ENCODE measurements at places on chromosomes 6 and 20.

GRCh38 chr6:12507636-12508035, 208.9 kb upstream of the PHACTR1 start:
- no peak for DNase-seq

DNA sequence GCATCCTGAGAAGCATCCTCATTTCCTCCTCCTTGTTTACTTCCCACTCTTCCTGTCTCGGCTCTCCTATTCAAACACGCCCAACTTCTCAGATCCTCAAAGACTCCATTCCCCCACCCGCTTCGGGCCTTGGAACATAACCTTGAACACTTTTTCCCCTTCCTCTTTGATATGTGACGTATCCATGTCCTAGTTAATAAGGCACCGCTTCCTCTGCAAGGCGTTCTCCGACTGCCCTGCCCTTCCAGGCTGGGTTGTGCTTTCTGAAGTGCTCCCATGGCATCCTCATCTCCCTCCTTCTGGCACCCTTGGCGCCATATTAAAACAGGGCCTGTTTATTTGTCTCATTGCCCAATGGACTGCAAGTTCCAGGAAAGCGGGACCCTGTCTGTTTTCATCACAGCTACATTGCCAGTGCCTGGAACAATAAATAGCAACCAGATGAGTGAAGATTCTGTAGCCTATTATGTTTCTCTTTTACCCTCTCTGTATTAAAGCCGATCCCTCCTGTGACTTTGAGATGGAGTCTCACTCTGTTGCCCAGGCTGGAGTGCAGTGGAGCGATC, 115.3 kb upstream of the TRAF3IP2 start:
- no peak for DNase-seq

DNA sequence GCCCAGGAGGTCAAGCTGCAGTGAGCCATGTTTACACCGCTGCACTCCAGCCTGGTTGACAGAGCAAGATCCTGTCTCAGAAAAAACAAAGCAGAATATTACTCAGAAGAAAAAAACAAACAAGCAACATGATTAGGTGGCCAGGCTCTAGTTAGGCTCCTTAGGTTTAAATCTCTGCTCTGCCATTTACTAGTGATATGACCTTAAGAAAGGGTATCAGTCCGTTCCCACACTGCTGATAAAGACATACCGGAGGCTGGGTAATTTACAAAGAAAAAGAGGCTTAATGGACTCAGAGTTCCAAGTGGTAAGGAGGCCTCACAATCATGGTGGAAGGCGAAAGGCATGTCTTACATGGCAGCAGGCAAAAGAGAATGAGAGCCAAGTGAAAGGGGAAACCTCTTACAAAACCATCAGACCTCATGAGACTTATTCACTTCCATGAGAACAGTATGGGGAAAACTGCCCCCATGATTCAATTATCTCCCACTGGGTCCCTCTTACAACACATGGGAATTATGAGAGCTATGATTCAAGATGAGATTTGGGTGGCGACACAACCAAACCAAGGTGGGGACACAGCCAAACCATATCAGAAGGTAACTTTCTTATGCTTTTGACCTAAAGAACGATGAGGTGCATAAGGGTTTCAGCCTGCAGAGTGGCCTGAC, 2.4 kb upstream of the LTV1 start:
- no peak for DNase-seq

- no peak for DNase-seq
These were observed 37.8 kb downstream of the SYNJ2 start for GRCh38 chr6:158019416-158019815.

GRCh38 chr6:74785236-74785635, 420.6 kb downstream of the COL12A1 start:
- no peak for DNase-seq

GRCh38 chr20:380763-381580, 412 bp downstream of the TRIB3 start:
- no peak for DNase-seq

- DNase-seq: no peak
These were observed 2.2 kb downstream of the PSMG4 start for GRCh38 chr6:3260772-3261517.

DNA sequence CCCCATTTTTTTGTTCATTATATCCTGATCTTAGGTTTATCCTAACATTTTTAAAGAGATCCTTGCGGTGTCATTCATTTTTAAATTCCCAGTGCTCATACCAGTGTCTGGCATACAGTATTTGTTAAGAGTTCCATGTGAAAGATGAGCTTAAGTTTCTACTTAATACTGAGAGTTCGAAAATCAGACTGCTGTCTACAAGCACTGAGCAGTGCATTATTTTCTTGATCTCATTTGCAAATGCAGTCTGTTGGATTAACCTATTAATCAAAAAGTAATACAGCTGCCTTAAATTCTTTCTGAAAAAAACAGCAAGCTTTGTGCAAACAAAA, 663 bp downstream of the COQ3 start:
- no peak for DNase-seq

DNA sequence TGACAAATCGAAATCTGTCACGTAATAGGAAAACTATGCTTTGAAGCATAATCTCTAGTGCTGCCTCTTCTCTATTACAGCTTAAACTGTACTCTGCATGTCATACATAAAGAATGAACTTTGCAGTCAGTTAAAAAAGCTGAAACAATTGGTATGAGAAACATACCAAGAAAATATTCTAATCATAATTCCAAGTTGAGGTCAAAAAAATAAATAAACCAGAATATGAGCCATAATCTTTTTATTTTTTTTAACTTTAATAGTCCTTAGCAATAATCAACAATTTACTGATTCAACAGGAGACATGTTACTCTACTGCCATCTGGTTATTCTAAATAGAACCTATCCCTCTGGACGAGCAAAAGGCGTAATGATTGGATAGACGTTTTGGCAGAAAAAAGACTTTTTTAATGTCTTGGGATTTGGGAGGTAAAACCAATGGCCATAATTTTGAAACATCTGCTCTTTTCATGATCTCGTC, 224.4 kb upstream of the FLRT3 start:
- no peak for DNase-seq

DNA sequence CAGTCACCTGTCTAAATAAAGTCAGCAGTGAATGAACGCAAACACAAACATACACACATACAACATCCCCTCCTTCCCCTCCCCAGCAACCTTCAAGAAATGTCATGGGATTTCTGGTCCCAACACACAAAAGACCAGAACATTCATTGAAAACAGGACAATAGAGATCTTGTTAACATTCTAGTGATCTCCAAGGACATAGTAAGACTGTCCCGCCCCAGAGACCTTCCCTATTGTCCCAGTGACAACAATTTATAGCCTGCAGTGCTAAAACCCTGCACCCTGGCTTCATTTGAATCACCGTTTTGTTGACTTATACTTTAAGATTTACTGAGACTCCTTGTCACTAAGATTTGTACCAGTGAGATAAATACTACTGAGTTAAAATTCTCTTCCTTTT, 143.9 kb upstream of the NOX3 start:
- no peak for DNase-seq

- no peak for DNase-seq
These were observed 26.6 kb upstream of the DAAM2 start for GRCh38 chr6:39765508-39766065.

DNA sequence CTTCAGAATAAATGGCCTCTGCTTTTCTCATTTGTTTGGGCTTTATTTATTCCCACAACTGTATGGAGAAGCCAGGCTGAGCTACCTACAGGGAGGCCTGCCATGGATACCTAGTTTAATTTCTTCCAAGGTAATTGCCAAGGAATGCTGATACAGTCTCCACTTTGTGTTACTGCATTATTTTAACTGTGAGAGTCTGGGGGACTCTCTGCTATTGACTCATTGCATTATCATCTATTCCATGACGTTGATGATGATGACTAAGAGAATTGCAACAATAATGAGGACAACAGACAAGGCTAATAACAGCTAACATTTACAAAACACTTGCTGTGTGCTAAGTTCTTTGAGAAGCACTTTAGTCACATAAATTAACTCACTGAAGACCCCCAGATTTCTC, 88.3 kb upstream of the COL21A1 start:
- DNase-seq: no peak

DNA sequence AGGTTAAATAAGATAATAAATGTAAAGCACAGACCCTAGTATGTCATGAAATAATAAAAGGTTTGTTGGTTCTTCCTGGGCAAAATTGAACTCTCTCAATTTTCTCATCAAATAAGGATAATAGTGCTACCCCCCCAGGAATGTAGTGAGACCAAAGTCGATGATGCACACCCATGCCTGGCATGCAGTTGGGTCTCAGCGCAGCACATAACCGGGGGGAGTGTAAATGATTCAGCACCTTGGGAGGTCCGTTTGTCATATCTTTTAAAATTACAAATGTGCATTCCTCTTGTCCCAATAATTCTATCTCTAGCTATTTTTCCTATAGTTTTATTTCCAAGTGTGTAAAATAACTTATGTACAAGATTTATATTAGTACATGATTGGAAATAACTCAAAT, 31.3 kb upstream of the CCDC167 start:
- DNase-seq: no peak

GRCh38 chr6:101879782-101880181, 486.3 kb downstream of the GRIK2 start:
- no peak for DNase-seq

GRCh38 chr6:6925391-6926164, 182.2 kb upstream of the RREB1 start:
- DNase-seq: no peak

GRCh38 chr6:112150363-112150762, 63.0 kb downstream of the FAM229B start:
- DNase-seq: no peak

DNA sequence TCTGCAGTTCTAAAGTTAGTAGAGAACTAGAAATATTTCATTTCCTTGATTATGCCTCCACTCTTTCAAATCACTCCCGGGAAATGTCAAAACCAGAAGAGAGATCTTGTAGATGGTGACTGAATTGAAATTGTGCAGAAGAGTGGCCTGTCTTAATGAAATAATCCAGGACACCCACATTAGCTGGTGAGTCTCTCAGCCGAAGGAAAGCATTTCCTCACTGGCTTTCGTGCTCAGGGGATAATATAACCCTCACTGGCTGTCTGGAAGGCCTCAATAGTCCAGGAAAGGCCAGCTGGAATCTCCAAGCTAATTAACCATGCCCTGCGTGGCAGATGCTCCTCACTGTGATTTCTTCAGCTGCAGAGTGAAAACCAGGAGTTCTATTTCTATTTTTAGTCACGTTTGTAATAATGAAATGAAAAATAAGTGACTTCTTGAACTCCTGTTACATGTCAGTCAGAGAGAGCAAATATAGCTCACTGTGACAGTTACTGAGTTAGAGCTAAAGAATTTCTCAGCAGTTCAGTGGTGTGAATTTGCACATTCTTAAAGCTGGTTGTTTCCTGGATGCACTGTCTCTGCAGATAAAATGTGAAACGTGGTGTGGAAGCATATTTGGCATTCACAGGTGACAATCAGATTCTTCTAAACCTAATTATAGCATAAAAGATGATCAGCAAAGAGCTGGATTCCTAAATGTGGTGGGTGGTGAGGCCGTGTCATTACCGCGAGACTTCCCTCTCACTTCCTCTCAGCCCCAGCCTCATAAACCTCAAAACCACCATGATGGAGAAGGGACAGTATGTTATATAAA, 211.7 kb downstream of the LMBRD1 start:
- no peak for DNase-seq

DNA sequence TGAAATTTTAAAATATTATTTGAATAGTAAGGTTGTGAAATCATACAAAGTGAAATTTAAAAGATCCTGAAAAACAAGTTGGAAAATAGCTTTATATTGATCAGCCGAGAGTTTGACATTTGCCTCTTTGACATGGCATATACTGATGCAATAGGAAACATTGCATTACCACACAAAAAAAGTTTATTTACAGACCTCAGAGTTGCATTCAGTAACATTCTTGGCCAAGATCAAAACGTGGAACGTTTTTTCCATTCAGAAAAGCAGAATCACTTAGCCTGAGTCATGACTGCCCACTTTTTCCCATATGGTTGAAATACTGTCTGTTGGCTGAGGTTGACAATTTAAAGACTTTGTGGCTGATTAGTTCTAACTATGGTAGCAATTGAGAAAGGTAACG, 55.1 kb upstream of the BACH2 start:
- no peak for DNase-seq

GRCh38 chr20:20814685-20815084, 102.2 kb upstream of the RALGAPA2 start:
- DNase-seq: no peak

GRCh38 chr6:131910219-131910589, 41.0 kb downstream of the CCN2 start:
- no peak for DNase-seq

DNA sequence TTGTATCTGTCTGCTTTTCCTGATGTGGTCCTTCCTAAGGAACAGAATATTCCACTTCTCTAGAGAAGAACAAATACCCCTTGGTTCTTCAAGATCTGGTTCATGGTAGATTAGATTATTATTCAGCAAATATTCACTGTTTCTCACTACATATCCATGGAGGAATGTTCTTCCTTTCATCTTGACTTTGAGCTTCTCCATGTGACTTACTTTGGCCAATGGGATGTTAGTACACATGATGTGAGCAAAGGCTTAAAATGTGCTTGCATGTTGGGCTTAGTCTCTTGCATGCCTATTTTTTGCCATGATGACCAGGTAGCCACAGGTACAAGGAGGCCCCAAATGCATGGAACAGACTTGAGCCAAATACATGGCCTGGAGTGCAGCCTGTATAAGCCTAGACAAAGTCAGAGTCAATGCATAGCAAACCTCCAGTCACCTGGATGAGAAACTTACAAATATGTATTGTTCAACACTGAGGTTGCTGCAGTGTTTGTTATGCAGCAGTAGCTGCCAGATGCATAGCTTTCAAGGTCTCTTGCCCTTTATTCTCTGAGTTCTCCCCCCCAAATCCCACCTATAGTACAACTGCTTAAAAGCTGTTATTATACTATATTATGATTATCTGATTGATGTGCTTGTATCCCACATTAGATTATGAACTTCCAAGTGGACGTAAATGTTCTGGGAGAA, 50.0 kb upstream of the CHD6 start:
- no peak for DNase-seq

GRCh38 chr6:100267721-100268123, 197.0 kb downstream of the SIM1 start:
- no peak for DNase-seq

DNA sequence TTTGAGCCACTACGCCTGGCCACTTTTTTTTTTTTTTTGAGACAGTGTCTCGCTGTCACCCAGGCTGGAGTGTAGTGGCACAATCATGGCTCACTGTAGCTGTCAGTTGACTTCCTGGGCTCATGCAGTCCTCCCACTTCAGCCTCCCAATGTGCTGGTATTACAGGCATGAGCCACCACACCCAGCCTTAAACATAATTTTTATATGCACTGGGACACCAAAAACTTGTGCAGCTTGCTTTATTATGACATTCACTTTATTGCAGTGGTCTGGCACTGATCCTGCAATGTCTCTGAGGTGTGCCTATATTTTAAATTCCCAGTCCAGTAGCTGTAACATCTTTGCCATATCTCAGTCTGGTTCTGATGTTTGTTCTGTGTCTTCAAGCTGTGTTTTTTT, 34.7 kb downstream of the KAT14 start:
- DNase-seq: no peak

Measured in NCI-H2081 treated with DMSO at 0.1 percent for 48 hours (cell line).